ENCODE measurements at places on chromosomes 1 and 21. TPM values are rescaled to one million over a fixed set of nuclear protein-coding genes. Genes with fewer than 3 reads are reported as not detected.

TRAF3IP3 gene
- 212 TPM for total RNA-seq

ANKRD35 gene
- total RNA-seq = 0.24 TPM

SLC9C2 gene
- total RNA-seq = not detected

TRIM33 gene
- 26.9 TPM for total RNA-seq

KCNA3 gene
- total RNA-seq = 25.6 TPM

GRCh38 chr21:32499249-32500055, 85.9 kb downstream of the TCP10L start:
- H3K27me3 ChIP-seq = no peaks in the 10 kb centered on the region
- no peak overlapping the region for H3K27ac ChIP-seq
- H3K4me3 ChIP-seq = no peak overlapping the region

DNA sequence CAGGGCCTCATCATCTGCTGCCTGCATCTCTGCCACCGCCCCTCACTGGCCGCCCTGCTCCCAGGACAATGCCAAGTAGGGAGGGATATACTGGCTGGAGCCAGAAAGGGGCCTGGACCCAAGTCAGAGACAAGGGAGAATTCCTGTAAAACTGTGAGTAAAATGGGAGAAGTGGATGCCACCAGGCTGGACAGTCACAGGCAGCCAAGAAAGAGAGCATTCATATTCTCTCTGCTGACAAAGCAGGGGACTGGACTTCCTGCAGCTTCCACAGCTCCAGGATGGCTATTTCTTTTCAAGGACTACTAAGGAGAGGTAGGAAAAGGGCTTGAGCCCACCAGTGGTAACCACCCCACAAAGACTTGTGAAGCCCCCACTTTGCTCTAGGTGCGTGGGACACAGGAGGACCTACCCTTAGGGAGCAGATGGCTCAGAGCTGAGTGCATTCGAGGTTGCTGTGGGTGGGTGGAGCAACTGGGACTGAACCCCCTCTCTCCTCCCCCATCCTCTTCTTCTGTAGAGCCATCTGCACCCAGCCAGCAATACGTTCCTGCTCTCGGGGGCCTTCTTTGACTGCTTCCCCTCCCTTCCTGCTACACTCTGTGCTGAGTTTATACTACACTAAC, 57.5 kb downstream of the GLIS1 start:
- peaks cover 4% of the 10 kb centered on the region for H3K4me1 ChIP-seq
- no peak for DNase-seq
- no peak overlapping the region for H3K4me3 ChIP-seq
- H3K36me3 ChIP-seq = no peaks in the 10 kb centered on the region
- no peak overlapping the region for H3K27ac ChIP-seq
- H3K27me3 ChIP-seq = peaks cover 7% of the 10 kb centered on the region

DNA sequence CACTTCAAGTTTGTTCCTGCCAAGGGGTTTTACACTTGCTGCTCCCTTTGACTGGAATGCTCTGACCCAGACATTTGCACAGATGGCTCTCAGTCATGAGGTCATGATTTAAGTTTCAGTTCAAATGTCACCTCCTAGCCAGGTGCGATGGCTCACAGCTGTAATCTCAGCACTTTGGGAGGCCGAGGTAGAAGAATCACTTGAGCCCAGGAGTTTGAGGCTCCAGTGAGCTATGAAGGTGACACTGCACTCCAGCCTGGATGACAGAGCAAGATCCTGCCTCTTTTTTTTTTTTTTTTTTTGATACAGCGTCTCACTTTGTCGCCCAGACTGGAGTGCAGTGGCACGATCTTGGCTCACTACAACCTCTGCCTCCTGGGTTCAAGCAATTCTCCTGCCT, 4.5 kb upstream of the ZMYM4 start:
- no peak overlapping the region for H3K4me3 ChIP-seq
- H3K27me3 ChIP-seq = peaks cover 3% of the 10 kb centered on the region
- DNase-seq = no peak
- H3K4me1 ChIP-seq = peaks cover 9% of the 10 kb centered on the region
- no peak overlapping the region for H3K27ac ChIP-seq

- DNase-seq = no peak
- H3K27ac ChIP-seq = no peak overlapping the region
- no peaks in the 10 kb centered on the region for H3K36me3 ChIP-seq
- peaks cover 3% of the 10 kb centered on the region for H3K27me3 ChIP-seq
- no peaks in the 10 kb centered on the region for H3K4me1 ChIP-seq
- H3K4me3 ChIP-seq = no peak overlapping the region
Measured at GRCh38 chr1:201721082-201722049, 107.6 kb upstream of the IPO9 start.

DNA sequence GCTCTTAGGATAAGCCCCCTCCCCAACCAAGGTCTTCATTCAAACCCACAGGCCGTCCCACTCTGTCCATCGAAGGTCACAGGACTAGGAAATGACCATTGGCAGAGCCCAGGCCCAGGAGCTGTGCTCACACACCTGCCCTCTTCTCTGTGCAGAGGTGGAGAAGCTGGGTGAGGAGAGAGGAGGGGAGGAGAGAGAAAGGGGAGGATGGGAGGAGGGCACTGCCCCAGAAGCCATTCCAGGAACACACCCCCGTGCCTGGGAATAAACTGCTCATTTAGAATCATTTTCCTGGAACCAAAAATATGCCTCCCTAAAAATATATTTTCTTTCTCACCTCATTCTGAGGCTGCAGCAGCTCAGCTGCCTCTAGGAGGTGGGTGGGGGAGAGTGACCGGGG, 6.4 kb upstream of the SDC3 start:
- DNase-seq = no peak
- H3K4me3 ChIP-seq = no peak overlapping the region
- no peaks in the 10 kb centered on the region for H3K36me3 ChIP-seq

DNA sequence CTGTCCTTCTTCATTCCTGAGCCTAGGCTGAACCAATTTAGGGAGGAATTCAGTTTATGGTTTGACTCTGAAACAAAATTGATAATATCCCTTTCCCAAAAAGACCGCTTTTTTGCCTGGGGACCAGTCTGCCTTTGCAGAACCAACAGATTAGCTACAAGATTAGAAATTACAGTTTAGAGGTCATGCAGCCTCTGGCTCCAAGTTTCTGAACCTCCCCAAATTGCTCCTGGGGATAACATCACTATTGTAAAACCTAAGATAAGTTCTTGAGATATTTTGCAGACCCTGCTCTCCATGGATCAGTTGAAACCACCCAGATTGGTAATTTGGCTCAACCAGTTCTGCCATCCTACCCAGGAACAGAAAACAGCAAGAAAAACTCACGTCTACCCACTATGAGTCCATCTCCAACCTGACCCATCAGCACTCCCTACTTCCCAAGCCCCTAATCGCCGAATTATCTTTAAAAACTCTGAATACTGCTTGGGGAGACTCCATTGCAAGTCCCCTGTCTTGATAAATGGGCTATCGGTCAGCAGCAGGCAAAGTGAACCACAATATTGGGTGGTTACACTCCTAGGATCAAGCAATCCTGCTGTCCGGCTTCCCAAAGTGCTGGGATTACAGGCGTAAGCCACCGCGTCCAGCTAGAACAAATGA, 605 bp upstream of the RABGGTB start:
- peaks cover 43% of the 10 kb centered on the region for H3K36me3 ChIP-seq
- peak overlapping the region; percentile 99 for H3K4me3 ChIP-seq
- peaks cover 2% of the 10 kb centered on the region for H3K27me3 ChIP-seq
- DNase-seq = no peak
- peak overlapping the region; percentile 97 for H3K27ac ChIP-seq
- peaks cover 23% of the 10 kb centered on the region for H3K4me1 ChIP-seq

- H3K4me3 ChIP-seq = no peak overlapping the region
- H3K27me3 ChIP-seq = peaks cover 2% of the 10 kb centered on the region
- DNase-seq = no peak
- no peaks in the 10 kb centered on the region for H3K4me1 ChIP-seq
- peaks cover 2% of the 10 kb centered on the region for H3K36me3 ChIP-seq
Measured at GRCh38 chr1:87219141-87219540, 109.5 kb upstream of the LMO4 start.

- H3K36me3 ChIP-seq = no peaks in the 10 kb centered on the region
- H3K27me3 ChIP-seq = peaks cover 15% of the 10 kb centered on the region
- no peaks in the 10 kb centered on the region for H3K4me1 ChIP-seq
- no peak overlapping the region for H3K27ac ChIP-seq
- DNase-seq = no peak
- no peak overlapping the region for H3K4me3 ChIP-seq
Measured at GRCh38 chr1:100721526-100722207, 2.1 kb downstream of the VCAM1 start.

DNA sequence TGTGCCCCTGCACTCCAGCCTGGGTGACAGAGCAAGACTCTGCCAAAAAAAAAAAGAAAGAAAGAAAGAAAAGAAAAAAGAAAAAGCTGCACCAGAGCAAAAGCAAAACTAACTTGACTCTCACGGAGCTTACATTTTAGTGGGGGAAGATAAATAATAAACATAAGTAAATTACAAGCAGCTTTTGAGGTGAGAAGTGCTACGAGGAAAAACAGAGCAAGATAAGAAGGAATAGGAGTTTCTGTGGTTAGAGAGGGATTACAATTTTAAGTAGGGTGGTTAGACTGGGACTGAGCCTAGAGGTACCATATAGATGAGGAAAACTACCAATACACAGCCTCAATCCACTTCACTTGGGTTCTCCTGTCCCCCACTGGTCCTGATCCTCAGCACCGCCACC, 43.9 kb downstream of the TGFBR3 start:
- peaks cover 17% of the 10 kb centered on the region for H3K4me1 ChIP-seq
- no peak overlapping the region for H3K27ac ChIP-seq
- no peak for DNase-seq
- H3K27me3 ChIP-seq = no peaks in the 10 kb centered on the region
- no peak overlapping the region for H3K4me3 ChIP-seq
- H3K36me3 ChIP-seq = peaks cover 5% of the 10 kb centered on the region

GRCh38 chr1:47725511-47725991, 271.6 kb downstream of the TRABD2B start:
- no peaks in the 10 kb centered on the region for H3K36me3 ChIP-seq
- H3K4me1 ChIP-seq = peaks cover 14% of the 10 kb centered on the region
- no peak overlapping the region for H3K27ac ChIP-seq
- no peak for DNase-seq
- no peak overlapping the region for H3K4me3 ChIP-seq

GRCh38 chr1:11845641-11846335, 1.8 kb downstream of the NPPA start:
- peaks cover 26% of the 10 kb centered on the region for H3K36me3 ChIP-seq
- H3K27me3 ChIP-seq = no peaks in the 10 kb centered on the region
- H3K4me1 ChIP-seq = no peaks in the 10 kb centered on the region
- no peak for DNase-seq
- H3K4me3 ChIP-seq = no peak overlapping the region

DNA sequence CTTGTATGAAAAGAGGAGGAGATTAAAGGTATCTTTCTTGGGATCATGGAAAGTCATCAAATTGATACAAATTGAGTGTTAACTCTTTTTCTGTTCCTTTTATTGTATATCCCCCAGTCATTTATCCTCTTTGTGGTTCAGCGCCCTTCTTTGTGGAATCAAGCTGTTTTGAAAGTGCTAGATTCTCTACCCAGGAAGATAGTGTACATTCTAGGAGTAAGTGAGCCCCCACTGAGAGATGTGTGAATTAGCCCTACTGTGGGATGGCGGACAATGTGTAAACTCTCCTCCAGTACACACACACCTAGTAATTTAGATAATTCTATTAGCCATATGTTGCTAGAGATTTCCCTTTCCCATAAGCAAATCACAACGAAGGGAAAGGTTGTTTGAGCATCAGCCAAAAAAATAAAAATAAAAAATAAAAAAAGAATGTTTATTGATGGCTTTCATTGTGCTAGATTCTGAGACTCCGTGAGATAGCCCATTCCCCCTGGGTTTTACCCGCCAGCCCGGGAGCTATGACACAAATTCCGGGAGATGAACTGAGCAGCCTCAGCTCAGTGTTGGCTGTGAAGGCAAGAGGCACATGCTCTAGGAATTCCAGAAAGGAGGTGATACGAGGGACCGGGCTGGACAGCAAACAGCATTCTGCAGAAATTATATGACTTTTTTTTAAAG, 378.4 kb upstream of the RUNX1 start:
- H3K4me3 ChIP-seq = no peak overlapping the region
- H3K27me3 ChIP-seq = peaks cover 22% of the 10 kb centered on the region
- H3K27ac ChIP-seq = no peak overlapping the region
- H3K4me1 ChIP-seq = peaks cover 35% of the 10 kb centered on the region
- DNase-seq = no peak

DNA sequence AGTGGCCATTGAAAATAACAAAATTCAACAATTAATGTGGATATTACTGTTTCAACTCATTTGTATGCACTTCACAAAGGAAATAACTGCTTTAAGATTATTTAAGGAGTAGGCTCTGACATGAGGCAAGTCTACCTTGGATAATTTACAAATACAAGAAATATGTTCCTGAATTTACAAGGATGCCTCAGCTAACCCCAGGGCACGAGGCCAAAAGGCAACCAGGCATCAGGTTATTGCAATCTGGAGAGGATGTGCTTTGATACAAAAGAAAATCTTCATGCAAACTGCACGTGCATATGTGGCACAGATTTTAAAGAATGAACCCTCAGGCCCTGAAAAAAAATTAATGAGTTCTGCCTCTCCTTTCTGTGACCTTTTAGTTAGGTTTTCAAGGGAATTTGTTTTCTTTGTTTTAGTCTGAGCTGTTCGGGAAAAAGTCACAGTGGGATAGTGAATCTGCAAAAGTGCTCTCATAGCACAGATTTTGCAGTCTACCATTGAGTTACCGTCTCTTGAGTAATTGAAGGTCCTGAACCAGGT, 1304.2 kb upstream of the ADGRL4 start:
- no peaks in the 10 kb centered on the region for H3K36me3 ChIP-seq
- no peak overlapping the region for H3K4me3 ChIP-seq
- no peaks in the 10 kb centered on the region for H3K27me3 ChIP-seq
- no peak overlapping the region for H3K27ac ChIP-seq
- no peaks in the 10 kb centered on the region for H3K4me1 ChIP-seq

- peaks cover 8% of the 10 kb centered on the region for H3K36me3 ChIP-seq
- no peak overlapping the region for H3K4me3 ChIP-seq
- no peak for DNase-seq
- H3K4me1 ChIP-seq = peaks cover 16% of the 10 kb centered on the region
- H3K27me3 ChIP-seq = no peaks in the 10 kb centered on the region
Measured at GRCh38 chr1:50724626-50725286, 235.3 kb downstream of the FAF1 start.

GRCh38 chr1:156075162-156075561, 7.1 kb downstream of the MEX3A start:
- no peaks in the 10 kb centered on the region for H3K36me3 ChIP-seq
- DNase-seq = no peak
- no peaks in the 10 kb centered on the region for H3K4me1 ChIP-seq

- no peak overlapping the region for H3K4me3 ChIP-seq
- no peaks in the 10 kb centered on the region for H3K36me3 ChIP-seq
- H3K27me3 ChIP-seq = no peaks in the 10 kb centered on the region
- H3K4me1 ChIP-seq = no peaks in the 10 kb centered on the region
Measured at GRCh38 chr1:63887809-63888208, 114.0 kb downstream of the ROR1 start.

DNA sequence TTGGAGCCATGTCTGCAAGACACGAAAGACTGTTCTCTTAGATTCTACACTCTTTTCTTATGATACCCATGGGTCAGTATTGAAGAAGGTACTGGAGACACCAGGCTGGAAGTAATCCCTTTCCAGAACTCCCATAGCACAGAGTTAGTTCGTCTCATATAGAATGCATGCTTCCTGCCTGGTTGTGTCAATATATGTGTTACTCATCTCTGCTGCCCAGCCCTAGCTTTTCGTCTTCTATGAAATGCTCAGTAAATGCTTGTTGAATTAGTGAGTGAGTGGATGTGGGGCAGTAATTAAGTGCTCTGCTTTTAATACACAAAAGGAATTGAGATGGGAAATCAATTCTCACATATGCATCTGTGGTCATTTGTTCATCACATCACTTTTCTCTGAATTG, 32.1 kb downstream of the ADCY10 start:
- H3K27me3 ChIP-seq = peaks cover 6% of the 10 kb centered on the region
- no peak for DNase-seq
